ENCODE measurements at places on chromosomes 6 and 20. TPM values are rescaled to one million over a fixed set of nuclear protein-coding genes. Genes with fewer than 3 reads are reported as not detected.

The ANKRD66 gene
- total RNA-seq, result not detected

The GPR63 gene
- total RNA-seq, result 0.33 TPM

The GJA10 gene
- total RNA-seq, result not detected

The FIG4 gene
- total RNA-seq, result 45.6 TPM

The DSP gene
- total RNA-seq, result 2.8 TPM

The PAK5 gene
- not detected for total RNA-seq

The CEP162 gene
- 12.2 TPM for total RNA-seq

The LIME1 gene
- total RNA-seq, result 5.3 TPM

The OR12D3 gene
- not detected for total RNA-seq

The XKR7 gene
- total RNA-seq, result not detected

The MLN gene
- not detected for total RNA-seq

The AGPAT1 gene
- total RNA-seq, result 17.8 TPM

The FGD2 gene
- 70.7 TPM for total RNA-seq

The RIOK1 gene
- 17.0 TPM for total RNA-seq

The SLC32A1 gene
- not detected for total RNA-seq

The SYCP2L gene
- total RNA-seq, result 1.0 TPM

The PLN gene
- 6.6 TPM for total RNA-seq

The SIRPB2 gene
- 21.5 TPM for total RNA-seq

The GJA1 gene
- total RNA-seq, result 47.4 TPM

The PRDM13 gene
- total RNA-seq, result not detected

The LAMA2 gene
- 325 TPM for total RNA-seq

The DUSP15 gene
- not detected for total RNA-seq

Measured in subcutaneous adipose tissue (tissue), 4 donors.